ENCODE measurements at places on chromosomes 3 and 15.

GRCh38 chr15:98650417-98651035 lies 2.2 kb downstream of the IGF1R start:
- no peak for DNase-seq

- no peak for DNase-seq
These were observed 915 bp upstream of the APH1B start for GRCh38 chr15:63276342-63277037.

GRCh38 chr3:174440253-174440701 lies 418.9 kb upstream of the NAALADL2 start:
- DNase-seq = no peak

GRCh38 chr3:54294214-54294613 lies 171.9 kb downstream of the CACNA2D3 start:
- no peak for DNase-seq

GRCh38 chr3:99545941-99546580 lies 92.3 kb upstream of the COL8A1 start:
- no peak for DNase-seq

DNA sequence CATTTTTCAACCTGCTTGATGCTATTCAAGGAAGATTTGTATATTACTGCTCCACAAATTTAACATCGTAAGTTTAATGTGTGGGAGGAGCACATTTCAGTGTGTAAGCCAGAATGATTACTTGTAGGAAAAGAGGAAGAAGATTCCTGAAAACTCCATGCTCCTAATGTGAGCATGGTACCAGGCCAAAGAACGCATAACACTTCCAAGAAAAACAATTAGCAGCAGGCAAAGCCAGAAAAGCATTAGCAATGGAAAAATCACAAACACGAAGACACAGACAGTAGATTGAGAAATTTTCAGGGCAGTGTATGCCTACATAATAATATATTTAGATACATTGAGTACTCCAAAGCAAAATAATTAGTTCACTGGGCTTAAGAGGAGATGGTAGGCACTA lies 96.6 kb upstream of the CBLB start:
- no peak for DNase-seq

DNA sequence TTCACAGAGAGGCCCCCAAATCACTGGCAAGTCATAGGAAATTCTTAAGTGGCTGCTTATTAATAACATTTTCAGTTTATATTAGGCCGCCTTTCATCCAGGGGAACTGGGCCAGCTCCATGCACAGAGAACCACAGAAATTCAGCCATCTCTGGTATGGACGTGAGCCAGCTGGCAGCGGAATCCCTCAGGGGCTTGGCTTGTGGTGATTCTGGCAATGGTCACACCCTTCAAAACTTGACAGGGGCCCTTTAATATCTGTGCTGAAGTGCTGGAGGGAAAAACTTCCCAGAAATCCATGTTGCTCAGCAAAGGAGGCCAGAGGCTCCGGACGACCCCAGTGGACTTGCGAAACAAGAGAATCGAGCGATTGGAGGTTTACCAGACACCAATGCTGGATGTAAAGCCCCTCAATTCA lies 11.3 kb downstream of the PRICKLE2 start:
- no peak for DNase-seq

DNA sequence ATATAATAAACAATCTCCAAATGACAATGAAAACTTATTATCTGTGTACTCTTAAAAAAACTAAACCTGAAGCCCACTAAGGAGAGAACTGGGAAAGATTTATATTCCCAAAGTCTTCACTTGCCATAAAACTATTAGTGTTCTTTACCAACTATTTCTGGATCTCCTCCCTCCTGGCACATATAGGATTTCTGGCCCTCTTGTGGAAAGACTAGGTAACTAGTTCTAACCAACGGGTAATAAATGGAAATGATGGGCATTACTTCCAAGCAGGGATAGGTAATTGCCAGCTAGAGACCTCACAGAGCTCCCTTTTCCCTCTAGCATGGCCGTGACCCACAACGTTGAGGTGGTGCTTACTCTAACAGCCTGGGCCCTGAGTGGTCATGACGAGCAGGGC lies 110.1 kb downstream of the DNAH12 start:
- no peak for DNase-seq

DNA sequence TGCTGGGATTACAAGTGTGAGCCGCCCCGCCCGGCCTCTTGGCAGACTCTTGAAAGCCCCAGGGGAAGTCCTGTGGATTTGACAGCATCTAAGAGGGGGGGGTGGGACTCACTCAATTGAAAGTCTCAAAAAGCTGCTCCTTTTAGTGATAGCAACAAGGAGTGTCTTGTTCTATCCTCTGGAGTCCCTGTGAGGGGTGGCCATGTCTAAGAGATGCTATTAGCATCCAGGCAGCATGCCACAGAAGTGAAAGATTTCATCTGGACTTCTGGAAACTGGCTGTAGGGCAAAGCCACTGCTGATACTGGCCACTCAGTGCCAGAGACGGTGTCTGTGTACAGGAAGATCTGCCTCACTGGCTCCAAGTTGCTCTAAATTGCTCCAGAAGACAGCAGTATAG lies 74.0 kb downstream of the DHX36 start:
- DNase-seq = no peak

GRCh38 chr3:29466442-29466841 lies 185.6 kb downstream of the RBMS3 start:
- no peak for DNase-seq

GRCh38 chr15:33360886-33361285 lies 50.1 kb downstream of the RYR3 start:
- DNase-seq = no peak
